ENCODE measurements at places on chromosomes 1 and 21.

GRCh38 chr1:199297887-199298286 lies 659.0 kb downstream of the PTPRC start:
- no peak for DNase-seq

- no peak for DNase-seq
Measured at GRCh38 chr1:154316704-154317103, 4.2 kb upstream of the AQP10 start.

DNA sequence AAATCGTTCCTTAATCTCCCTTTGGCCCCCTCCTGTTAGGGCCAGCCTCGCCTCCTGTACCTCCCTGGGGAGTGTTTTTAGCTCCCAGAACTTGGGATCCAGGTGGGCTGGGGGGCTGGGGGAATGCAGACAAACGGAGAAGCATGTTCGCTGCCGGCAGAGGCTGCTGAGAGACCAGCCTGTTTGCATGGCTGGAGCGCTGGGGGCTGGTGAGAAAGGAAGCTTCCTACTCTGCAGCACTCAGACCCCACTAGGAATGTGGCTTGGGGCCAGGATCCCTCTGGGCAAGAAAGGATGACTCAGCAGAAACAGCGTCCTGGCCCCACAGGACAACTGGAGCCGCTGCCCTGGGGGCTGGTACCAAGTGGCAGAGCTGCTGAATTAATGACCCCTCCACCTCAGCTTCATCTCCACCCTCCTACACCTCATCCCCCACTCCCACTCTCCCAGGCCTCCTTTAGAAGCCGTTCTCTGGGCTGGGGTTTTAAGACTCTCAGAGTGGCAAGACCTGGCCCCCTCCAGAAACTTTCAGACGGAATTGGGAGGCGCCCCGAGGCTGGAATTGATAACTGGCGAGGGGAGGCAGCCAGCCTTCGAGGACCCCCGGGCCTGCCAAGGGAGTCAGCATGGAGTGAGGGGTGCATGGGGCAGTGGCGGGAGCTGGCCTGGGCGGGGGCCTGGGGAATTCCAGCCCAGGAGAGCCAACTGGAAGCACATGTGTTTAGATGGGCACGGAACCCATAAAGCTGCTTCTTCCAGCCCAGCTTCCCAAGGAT lies 28.5 kb upstream of the EPS8L3 start:
- DNase-seq = no peak

GRCh38 chr1:159201642-159202041 lies 3.0 kb upstream of the ACKR1 start:
- no peak for DNase-seq

- DNase-seq = no peak
Measured at GRCh38 chr1:21758614-21759013, 24.3 kb downstream of the USP48 start.

GRCh38 chr1:170807432-170807831 lies 127.9 kb upstream of the MROH9 start:
- no peak for DNase-seq

DNA sequence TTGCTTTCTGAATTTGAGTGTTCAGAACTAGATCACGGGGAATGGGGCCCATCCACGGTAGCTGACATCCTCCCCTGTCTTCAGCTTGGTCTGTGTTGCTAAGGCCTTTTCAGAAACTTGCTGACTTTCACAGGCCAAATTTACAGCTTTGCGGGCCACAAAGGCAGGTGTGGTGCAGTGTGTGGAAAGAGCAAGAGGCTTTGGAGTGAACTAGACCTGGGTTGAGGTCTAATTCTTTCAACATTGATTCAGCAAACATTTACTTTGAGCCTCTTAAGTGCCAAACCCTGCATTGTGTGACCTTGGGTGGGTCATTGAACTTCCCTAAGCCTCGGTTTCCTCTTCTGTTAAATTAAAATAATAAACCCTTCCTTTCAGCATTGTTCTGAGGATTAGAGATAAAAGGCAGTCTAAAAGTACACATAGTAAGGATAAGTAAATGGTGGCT lies 24.3 kb downstream of the STPG1 start:
- no peak for DNase-seq

DNA sequence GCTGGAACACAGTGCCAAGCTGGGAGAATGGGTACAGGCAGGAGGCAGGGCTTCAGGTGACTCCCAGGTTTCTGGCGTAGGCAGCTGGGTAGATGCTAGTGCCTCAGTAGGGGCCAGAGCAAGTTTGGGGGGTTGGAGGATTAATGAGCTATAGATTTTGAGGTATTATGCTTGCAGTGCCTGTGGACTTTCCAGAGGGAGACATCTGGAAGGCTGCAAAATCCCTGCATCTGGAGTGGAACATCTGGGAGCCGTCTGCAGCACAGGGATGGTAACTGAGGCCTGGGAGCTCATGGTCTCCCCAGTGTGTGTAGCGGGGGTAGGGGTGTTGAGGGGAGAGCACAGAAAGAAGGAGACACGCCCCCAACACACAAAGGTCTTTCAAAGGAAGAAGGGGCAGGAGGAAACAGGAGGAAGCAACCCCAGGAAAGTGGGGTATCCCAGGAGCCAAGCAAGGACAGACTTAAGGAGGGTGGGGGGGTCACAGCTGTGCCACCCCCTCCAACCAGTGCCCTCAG lies 2.2 kb upstream of the PDZK1IP1 start:
- no peak for DNase-seq
